SK-N-SH treated with all-trans-retinoic acid at 6 μM for 48 hours (cell line): ENCODE measurements at places on chromosomes 1 and 21.

DNA sequence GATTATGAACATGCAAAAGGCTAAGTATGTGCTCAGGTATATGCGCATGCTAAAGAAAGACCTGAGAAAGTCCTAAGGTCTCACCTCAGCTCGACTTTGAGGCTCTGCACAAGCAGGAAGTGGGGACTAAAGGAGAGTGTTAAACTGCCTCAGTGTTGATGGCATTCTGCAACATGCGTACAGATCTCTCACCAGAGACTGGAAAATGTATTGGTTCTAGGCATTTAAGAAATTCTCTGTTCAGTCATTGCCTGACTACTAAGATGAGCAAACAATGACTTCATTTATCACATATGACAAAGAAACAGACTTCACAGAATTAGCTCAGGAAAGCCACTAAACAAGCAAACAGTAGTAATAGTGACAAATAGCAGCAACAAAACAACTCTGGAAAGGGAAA lies 90.8 kb downstream of the USH2A start:
- ATAC-seq = no peak

GRCh38 chr1:89994231-89994804 lies 592 bp upstream of the ZNF326 start:
- ATAC-seq = no peak

GRCh38 chr21:24590261-24590660 lies 1017.0 kb downstream of the MRPL39 start:
- ATAC-seq = no peak

DNA sequence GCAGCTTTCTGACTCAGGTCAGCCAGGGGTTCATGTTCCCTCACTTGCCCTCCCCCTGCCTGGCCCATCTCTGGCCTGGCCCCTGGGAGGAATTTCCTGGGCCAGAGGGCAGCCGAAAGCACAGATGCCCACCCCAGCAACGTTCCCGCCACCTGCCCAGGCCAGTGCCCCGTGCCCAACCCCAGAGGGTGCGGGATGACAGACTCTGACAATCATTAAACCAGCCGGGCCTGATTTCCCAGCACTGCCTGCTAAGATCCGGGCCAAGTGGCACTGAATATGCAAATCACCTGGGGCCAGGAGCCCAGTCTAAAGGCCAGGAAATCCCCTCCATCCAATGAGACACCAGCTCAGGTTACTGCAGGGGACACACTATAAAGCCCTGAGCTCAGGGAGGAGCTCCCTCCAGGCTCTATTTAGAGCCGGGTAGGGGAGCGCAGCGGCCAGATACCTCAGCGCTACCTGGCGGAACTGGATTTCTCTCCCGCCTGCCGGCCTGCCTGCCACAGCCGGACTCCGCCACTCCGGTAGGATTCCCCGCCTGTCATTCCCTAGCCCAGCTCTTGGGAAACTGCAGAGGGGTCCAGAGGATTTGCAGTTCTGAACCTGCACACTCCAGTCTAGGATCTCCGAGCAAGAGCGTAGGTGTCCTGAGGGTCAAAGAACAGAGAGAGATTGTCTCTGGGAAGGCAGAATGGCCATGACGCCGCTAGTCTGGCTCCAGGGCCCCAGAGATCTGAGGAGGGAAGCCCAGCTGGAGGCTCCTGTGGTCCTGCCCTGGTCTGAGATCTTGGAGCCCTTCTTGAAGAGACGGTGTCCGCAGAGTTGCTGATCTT lies at the start of gene ELF3:
Gene ELF3 (plus strand): TSS at position 408 of the 836 bp plus-strand sequence. CDS start 550 bp downstream, outside the sequence.
- peak; percentile 4 for ATAC-seq

GRCh38 chr1:40841602-40842001 lies 20.6 kb downstream of the CITED4 start:
- ATAC-seq = no peak

DNA sequence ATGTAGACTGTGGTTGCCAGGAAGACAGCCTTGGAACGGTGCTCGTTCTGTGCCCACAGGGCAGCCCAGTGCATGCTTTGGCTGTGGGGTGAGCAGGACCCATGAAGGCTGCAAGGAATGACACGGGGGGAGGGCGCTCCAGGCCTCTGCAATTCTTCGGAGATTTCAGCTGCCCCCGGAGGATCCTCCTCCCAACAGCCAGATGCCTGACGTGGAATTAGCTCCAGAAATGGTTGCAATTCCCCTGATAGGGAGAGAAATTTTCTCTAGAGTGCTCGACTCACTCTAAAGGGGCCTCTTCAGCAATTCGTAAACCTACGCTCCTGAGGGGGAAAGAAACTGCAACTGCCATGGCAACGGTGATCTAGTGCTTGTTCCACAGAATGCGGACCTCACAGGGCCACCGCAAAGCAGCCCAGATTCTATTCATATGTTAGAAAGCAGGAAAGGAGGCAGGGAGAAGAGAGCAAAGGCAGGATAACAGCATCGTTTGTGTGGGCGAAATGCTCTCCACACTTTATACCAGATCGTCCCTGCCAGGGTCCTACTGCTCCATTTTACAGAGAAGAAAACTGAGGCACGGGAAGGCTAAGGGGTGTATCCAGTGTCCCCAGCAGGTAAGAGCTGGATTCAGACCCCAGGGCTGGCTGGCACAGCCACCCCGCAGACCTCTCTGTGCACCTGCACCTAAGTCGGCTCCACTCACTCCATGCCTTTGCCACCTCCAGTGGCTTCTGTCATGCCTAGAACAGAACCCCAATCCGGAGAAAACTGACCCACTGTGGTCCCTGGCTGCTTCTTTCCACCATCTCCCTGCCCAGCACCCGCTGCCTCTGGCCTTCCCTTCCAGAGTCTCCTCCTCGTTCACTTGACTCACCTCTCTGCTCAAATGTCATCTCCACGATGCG lies 11.9 kb upstream of the PDE9A start:
- ATAC-seq = no peak

- ATAC-seq = no peak
Measured at GRCh38 chr1:104906141-104906540, 1156.4 kb downstream of the AMY1C start.

DNA sequence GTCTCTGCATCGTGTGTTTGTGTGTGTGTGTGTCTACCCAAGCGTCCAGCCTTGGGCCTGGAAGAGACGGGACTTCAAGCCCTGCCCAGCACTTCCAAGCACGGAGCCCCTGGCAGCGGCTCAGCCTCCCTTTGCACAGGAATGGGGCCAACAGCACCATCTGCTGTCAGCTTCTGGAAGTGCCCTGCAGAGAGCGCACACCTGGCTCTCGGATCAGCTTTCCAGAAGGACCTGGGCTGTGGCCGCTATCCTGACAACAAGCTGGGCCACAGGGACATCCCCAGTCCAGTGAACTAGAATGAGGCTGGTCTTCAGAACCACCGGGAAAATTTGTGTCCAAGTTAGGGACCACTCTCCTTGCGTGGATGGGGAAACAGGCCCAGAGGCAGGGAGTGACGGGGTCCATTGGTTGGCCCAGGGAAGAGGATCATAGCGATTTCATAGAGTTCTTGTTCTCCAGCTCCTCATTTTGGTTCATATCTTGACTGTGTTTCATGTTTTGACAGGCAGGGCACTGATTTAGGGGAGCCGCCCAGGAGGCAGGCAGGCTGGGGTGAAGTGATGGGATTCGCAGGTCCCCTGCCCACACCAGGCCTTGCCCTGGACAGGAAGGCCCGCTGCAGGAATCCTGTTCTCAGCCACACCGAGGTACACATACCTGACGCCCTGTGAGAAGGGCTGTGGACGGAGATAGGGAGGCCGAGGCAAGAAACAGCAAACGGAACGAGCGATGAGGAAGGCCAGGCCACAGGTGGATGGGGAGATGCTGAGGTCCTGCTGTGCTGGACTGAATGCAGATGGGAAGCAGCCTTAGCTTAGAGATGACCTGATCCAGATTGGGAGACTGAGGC lies 38.4 kb downstream of the TAS1R2 start:
- peak; percentile 95 for ATAC-seq

GRCh38 chr1:8389958-8390535 lies 72.1 kb downstream of the SLC45A1 start:
- no peak for ATAC-seq
